ENCODE measurements at places on chromosomes 6 and 20. TPM values are rescaled to one million over a fixed set of nuclear protein-coding genes. Genes with fewer than 3 reads are reported as not detected.

The PAX1 gene
- not detected for total RNA-seq

The GPSM3 gene
- 17.0 TPM for total RNA-seq

The PRDM1 gene
- 3.2 TPM for total RNA-seq

The NFS1 gene
- total RNA-seq = 22.7 TPM

The REM1 gene
- total RNA-seq = not detected

The PHF3 gene
- total RNA-seq = 17.1 TPM

The TRAM2 gene
- total RNA-seq = 62.4 TPM

The CST11 gene
- not detected for total RNA-seq

The EYS gene
- not detected for total RNA-seq

The RBM12 gene
- total RNA-seq = 37.3 TPM

The TRDN gene
- not detected for total RNA-seq

Measured in mammary microvascular endothelial cell (primary cell).